ENCODE measurements at places on chromosomes 13 and 19.

DNA sequence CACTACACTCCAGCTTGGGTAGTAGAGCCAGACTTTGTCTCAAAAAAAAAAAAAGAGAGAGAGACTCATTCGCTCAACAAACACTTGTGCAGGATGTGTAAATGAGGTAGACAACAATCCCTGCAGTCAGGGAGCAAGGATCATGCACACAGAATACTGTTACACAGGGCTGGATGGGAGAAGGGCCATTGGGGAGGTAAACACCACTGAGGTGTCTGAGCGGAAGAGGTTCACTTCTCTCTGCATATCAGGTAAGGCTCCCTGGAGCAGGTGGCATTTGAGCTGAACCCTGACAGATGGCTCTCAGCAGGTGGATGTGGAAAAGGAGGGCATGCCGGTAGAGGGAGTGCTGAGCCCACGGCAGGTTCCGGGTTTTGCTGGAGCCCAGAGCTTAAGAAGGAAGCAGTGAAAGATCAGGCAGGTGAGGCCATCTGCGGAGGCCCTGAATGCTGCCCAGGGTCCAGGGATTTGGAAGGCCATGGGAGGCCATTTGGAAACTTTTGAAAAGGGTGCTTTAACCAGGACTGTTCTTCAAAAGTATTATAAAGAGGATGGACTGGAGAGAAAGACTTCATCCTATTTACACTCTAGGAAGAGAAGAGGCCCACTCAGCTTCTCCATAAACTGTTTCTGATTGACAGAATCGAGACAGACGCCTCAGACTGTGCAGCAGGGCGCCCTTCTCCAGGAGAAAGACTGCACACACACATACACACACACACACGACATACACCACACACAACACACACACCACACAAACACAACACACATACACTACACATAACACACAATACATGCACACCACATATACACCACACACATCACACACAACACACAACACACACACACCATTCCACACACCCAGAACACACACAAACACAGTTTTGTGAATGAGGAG, 199.4 kb downstream of the USP12 start:
- DNase-seq: no peak

DNA sequence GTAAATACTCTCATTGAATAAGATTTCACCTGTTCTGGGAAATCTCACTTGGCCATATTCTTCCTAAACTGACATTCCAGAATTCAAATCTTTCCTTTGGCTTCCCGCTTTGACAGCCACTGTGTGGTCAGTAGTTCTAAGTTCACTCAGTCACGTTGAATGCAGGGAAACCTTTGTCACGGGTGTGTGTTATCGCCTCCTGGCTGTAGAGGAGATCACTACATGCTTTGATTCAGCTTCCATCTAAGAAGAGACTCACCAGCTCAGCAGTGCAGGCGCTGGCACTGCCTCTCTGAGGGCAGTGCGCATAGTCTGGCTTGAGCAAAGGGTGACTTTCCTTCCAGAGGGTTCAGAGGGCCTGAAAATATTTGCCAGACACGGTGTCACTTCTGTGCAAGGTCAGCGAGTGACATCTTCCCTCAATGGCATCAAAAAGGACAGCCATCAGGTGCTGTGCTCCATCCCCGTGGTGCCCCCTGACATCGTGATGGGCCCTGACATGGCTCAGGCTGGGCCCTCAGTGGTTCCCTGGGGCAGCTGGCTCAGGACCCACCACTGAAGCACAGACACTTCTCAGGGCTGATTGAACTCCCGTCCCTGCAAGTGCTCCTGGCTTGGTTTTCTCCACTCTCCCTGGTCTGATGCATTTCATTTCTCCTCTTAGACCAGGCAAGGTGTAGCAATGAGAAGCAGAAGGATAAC, 635.4 kb upstream of the ARGLU1 start:
- DNase-seq: peak; percentile 65

DNA sequence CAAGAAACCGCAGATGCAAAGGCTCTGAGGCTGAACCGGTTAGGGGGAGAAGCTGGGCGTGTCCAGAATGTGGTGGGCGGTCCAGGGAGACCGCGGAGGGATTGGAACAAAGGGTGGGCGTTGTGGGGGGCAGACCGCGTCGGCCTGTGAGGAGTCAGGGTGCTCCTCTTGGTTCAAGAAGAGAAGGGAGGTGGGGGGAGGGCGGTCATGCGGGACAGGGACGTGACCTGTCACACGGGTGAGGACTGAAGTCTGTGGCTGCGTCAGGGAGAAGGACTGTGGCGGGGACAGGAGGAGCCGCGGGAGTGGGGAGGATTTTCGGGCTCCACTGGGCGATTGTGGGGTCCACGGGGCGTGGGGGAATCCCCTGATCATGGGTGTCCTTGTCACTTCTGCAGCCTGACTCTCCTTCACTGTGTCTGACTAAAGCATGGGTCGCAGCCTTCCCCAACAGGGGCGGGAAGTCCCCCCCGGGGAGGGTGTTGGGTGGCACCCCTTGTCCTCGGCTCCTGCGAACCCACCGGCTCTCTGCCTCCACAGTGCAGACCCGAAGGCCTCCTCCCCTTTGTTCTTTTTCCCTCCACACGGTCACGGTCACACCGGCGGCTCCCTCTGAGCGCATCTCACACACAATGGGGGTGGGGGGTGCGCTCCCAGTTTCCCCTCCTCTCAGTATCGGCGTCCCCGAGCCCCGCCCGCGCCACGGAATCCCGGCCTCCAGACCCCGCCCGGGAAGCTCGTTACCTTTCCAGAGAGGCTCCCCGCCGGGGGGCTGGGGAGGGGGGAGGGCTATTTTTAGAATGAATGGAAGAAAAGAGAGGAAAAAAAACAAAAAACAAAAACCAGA, 16.4 kb upstream of the KCNN1 start:
- no peak for DNase-seq

GRCh38 chr19:57887195-57887941, 1.5 kb downstream of the ZNF814 start:
- peak; percentile 90 for DNase-seq

GRCh38 chr19:45663800-45664199, 4.2 kb upstream of the GIPR start:
- DNase-seq: no peak

GRCh38 chr19:1153891-1154730, 20.0 kb downstream of the SBNO2 start:
- no peak for DNase-seq

GRCh38 chr19:8243146-8243545, 34.0 kb downstream of the CERS4 start:
- DNase-seq: no peak

- no peak for DNase-seq
Observed at GRCh38 chr19:48419158-48419920, 25.9 kb downstream of the GRIN2D start.
